Stimulated activated CD4-positive, alpha-beta T cell treated with anti-CD3 and anti-CD28 coated beads, Interleukin-2, amount 100 ng/mL, for 24 hours (primary cell): ENCODE measurements at places on chromosomes 5 and 9.

DNA sequence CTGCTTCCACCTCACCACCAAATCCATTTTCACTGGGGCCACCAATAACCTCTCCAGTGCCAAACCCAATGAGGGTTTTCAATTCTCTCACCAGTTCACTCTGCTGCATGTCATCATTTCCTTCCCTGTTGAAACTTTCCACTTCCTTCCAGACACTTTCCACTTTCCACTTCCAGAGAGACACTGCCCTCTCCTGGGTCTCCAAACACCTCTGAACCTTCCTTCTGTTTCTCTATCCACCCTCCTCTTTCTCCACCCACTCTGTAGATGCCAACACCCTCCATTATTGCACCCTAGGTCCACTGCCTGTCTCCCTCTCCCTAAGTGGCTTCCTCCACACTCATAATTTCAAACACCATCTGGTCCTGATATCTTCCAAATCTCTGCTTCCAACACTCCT, 39.6 kb downstream of the PDE6A start:
- no peak for DNase-seq

DNA sequence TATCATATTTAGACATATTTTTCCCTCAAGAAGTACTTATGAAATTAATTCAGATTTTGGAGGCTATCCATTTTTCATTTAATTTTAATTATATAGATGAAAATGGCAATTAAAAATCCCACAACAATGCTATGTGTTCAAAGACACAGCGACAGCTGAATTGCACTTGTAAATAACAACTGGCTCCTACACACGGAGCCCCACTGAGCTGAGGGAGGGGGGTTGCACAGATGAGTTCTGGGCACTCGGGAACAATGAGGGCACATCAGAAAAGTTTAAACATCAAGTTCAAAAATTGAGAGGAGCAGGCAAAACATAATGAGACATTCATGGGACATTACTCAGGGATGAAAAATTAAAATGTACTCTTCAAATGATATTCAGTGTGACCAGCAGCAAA, 104.9 kb downstream of the MARCHF3 start:
- no peak for DNase-seq

- no peak for DNase-seq
Measured at GRCh38 chr5:125346316-125346715, 599.9 kb upstream of the ZNF608 start.

GRCh38 chr9:80498001-80498555, 926.3 kb downstream of the TLE4 start:
- DNase-seq = no peak

DNA sequence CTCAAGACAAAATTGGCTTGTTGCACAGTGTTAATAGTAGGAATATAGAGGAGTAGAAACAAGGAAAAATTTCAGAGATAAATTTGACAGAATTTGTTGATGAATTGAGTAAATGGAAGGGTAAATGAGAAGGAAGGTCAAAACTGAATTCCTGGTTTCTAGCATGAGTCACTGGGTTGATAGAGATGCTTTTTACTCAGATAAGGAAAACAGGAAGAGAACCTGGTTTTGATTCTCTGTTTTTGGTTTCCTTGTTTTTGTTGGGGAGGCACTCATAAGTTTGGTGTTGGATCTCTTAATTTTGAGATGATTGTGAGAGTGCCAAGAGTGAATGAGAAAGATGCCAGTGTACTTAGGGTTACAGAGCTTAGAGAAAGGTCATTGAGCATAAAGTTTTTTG, 7.1 kb downstream of the LRRC70 start:
- DNase-seq = no peak

GRCh38 chr5:127564002-127564769, 46.7 kb downstream of the PRRC1 start:
- DNase-seq = peak; percentile 30

- no peak for DNase-seq
Measured at GRCh38 chr9:128022886-128023285, 42.1 kb upstream of the EEIG1 start.

DNA sequence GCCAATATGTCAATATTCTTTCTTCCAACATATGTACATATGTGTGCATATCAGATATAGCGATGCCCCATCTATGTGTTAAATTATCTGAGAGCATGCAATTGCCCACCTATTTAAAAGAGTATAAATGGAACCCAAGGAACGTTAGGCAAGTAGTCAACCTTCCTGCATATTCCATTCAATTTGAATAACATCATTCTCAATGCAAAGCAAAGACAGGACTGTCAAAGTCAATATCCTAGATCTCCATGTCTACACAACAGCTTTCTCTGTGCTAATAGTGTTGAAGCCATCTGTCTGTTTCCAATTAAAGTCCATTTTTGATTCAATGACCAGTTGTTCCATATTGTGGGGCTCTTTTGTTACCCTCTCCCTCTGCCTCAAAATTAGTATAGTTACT, 85.3 kb upstream of the COX7C start:
- DNase-seq = no peak

DNA sequence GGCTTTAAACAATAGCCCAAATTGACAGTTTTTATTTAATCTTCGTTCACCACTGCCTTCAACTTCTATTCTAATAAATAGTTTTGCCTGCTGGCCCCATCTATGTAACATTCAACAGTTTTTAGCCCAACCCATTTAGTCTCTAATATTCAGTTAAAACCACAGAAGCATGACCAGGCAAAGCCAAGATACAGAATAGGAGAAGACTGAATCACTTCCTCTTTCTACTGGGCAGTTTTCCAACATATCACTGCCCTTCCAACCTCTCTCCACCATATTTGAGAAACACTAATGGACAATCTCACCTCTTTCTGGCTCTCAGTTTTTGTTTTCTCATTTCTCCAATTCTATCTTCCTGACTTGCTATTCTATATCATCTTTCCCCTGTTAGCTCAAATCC, 352.9 kb downstream of the DNAH5 start:
- no peak for DNase-seq

- DNase-seq = no peak
Measured at GRCh38 chr5:8508231-8508630, 639.3 kb downstream of the MTRR start.

- no peak for DNase-seq
Measured at GRCh38 chr5:72394688-72395087, 74.5 kb downstream of the PTCD2 start.

DNA sequence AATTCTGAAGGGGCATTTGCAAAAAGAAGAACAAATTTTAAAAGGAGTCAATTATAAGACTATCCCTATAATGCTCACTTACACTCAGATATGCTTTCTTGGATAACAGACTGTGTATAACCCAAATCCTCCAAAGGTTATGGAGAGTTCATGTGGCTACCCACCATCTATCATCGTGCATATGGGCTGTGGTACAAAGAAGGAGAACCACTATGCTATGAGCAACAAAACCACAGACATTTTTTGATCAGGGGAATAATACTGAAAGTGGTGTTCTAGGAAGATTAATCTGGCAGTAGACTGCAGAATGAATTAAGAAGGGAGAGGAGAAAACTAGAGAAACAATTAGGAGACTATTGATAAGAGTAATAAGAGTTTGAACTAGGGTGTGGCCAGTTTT, 16.8 kb downstream of the NR3C1 start:
- DNase-seq = no peak

DNA sequence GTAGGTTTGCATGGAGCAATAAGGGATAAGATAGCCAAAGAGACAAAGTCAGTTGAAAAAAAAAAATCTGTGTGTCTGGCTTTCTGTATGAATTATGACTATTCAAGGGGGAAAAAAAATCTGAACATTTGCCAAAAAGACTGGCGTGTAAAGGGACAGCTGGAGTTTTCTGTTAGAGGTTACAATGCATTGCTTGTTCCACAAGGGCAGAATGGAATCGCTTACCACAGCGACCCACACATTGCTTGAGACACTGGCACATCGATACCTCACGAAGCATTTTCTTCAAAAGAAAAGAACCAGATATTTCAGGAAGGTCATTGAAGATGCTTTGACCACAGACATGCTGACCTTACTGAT, 327.8 kb downstream of the TMEM167A start:
- DNase-seq = no peak

- peak; percentile 66 for DNase-seq
Measured at GRCh38 chr9:75071530-75072122, 16.3 kb downstream of the NMRK1 start.

GRCh38 chr5:112116371-112116770, 302.7 kb downstream of the EPB41L4A start:
- no peak for DNase-seq

DNA sequence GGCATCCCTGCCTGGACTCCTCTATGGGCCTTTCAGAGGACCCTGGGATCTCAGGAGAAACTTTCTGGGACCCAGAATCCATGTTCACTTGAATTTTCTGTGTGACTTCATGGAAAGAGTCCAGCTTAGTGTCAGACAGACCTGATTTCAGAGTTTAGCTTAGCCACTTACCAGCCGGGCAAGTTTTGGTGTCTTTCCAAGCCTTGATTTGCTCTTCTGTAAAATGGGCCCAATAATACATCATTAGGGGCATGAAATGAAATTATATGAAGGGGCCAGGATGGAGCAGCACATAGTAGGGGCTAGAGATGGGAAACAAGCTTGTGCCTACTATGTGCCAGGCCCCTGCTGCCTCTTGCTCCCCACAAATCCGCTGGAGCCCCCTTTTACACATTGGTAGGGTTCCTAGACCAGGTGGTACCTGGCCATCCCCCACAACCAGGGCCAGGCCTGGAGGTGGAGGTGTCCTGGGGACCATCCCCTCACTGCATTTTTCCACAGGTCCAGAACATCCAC, 33.2 kb upstream of the RPL26L1 start:
- DNase-seq = no peak

GRCh38 chr5:33969572-33970452, 14.7 kb downstream of the SLC45A2 start:
- DNase-seq = no peak

DNA sequence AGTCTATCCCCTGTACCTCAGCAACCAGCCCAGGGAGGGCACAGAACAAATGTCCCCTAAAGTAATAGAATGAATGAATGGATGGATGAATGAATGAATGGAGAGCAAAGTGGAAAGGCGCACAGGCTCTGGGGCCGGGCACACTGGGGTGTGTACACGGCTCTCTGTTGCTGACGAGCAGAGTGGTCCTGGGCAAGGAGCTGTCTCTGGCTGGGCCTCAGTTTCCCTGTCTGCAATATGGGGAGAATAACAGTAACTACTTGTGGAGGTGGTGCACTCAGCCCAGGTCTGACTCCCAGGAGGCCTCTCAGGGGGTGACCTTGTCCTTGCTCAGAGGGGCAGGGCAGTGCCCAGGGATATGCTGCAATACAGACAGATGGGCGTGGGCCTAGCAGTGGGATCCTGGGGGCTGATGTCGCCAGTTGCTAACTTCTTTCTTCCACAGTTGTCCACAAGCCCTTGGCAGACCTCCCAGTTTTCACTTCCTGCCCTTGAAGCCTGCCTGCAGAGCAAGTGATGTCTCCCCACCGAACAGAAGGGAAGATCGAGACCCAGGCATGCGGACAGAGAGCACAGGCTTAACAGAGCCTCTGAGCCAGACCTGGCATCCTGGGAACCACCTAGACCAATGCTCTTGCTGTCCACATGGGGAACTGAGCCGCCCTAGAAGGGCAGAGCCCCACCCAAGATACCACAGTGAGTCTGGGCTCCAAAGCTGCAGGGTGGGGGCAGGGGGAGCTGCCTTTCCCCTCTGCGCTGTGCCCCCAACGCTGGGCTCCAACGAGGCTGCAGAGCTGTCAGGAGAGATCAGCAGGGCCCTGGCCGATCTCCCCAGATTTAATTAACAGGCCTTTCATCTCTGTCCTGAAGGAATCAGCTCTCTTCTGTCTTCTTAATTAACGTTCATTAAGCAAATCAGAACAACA, 13.6 kb upstream of the LAMC3 start:
- no peak for DNase-seq

DNA sequence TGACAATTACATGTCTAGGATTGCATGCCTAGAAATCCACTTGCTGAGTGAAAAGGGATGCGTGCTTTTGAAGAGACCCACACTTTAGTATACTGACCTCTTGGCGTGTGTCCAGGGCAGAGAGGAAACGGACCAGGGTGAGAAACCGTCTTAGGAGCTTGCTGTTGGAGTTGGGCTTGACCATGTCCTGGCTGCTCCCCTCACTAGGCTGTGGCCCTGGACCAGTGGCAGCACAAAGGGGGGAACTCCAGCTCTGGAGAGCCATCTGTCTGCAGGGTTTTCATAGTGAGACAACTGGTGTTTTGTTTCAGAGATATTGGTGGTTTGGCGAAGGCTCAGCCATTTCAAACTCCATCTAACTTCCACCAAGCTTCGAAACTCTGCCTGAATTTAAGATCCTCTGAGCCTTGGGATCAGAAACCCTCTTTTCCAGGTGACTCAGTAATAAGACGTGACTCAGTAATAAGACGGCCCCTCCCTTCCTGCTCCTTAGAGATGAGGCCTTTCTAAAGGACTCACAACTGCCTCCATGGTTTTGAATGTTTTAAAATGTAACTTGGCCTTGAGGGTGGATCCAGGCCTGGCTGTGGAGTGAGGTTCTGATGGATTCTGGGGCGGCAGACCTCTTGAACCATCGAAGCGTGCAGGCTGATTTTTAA, 165.8 kb downstream of the MELK start:
- no peak for DNase-seq

GRCh38 chr9:90176901-90177300, 465.7 kb downstream of the DIRAS2 start:
- no peak for DNase-seq

DNA sequence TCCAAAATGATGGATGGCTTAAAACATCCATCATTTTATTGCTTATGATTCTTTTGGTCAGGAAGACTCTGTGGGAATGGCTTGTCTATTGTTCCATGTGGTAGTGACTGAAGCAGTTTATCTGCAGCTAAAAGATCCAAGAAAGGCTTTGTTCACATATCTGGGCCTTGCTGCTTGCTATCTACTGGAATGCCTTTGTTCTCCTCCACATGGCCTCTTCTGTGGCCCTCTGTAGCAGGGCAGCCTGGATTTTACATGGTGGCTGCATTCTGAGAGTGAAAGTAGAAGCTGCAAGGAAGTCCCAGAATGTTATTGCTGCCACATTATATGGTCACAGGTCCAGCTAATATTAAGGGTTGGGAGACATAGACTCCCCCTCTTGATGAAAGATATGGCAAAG, 35.1 kb downstream of the DMXL1 start:
- DNase-seq = no peak

GRCh38 chr5:39186722-39187539, 32.4 kb downstream of the FYB1 start:
- DNase-seq = no peak

- DNase-seq = no peak
Measured at GRCh38 chr9:20144197-20144596, 355.4 kb upstream of the SLC24A2 start.

- DNase-seq = no peak
Measured at GRCh38 chr5:173316339-173317020, 11.7 kb downstream of the STC2 start.

GRCh38 chr5:87210076-87210475, 57.6 kb upstream of the RASA1 start:
- no peak for DNase-seq

DNA sequence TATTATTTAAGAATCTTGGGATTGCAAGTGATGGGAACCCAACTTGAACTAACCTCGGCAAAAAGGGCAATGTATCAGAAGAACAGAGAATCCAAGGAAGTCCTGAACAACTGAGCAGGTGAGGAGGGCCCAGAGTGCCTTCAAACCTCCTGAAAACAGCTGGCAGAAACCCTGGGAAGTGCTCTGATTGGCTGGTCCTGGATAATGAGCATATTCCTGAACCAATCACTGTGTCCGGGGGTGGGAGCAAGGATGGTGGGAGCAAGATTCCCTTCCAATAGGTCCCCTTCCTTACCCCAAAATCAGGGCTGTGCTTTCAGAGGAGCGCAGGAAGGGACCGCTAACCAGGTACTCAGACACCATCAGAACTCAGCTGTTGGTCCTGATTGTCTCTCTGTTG, 31.9 kb upstream of the TBC1D2 start:
- no peak for DNase-seq
